ENCODE measurements at places on chromosomes 6 and 20.

DNA sequence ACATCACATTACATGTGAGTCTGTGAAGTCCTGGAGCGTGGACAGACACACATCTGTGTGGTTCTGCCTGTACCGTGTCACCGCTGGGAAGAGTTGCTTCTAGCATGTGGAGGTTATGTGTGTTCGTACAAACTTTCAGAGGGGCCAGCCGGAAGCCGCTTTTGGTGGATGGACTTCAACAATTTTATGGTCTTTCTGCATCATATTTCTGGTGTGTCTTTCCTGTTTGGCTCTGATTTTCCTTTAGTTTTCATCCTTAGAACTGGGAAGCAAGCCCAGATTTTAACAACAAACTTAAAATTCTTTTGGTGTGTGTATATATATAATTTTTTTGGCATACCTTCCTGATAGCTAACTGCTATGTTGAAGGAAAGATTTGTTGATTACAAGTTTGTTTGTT, 71.2 kb downstream of the TIAM2 start:
- no peak for DNase-seq

- no peak for DNase-seq
These were observed 56.1 kb upstream of the STMND1 start for GRCh38 chr6:17045581-17046322.

DNA sequence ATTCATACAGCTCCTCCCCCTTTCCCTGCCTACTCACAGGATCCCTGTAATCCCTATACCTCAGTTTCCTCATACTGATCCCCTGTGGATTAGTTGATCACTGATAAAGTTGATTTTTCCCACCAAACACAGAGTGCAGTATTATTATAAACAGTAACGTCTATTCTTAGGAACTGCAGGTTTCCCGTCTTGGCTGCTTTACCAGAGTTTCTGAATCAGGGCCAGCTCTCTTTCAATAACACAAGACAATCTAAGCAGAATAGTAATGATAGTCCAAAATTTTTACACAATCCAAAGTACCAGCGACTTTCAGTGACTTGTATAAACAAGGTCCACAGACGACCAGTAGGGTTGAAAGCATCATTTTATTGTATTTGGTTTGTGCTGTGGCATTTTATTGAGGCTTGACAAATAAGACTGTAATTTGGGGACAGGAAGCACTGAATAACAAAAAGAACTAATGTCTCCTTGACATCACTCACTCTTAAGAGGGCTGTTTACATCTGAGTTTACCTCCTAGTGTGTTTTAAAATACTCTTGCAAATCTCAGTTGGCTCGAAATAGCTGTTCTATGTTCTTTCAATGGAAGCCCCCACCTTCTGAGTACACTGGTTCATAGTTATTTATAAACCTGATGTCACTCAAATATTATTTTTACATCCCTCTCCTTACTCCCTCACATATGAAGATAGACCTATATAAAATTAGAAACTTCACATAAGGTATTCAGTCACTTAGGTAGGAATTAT, 6.1 kb upstream of the JARID2 start:
- DNase-seq, result no peak

DNA sequence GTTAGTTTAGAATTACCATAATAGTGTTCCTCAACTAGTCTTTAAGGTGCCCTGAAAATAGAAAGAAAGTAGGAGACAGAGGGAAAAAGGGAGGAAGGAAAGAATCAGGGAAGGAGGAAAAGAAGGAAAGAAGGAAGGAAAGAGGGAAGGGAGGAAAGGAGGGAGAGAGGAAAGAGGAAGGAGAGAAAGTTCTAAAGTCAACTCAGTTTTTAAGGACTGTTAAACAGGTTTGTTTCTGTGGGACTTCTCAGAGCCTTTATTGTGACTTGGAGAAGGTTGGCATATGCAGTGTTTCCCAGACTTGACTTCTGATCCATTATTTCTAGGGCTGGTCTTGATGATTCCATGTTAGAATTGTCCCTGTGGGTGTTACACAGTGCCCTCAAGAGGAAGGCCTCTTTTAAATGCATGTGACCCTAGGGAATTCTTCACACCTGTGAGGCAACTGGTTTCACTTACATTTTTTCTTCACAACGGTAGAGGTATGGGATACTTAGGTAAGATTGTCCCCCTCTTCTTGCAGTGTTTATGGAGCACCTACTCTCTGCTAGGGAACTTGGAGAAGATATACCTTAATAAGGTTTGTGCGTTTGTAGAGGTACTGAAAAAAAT, 132.7 kb upstream of the GMDS start:
- no peak for DNase-seq

GRCh38 chr6:3131695-3132094, 13.2 kb downstream of the BPHL start:
- DNase-seq, result no peak

DNA sequence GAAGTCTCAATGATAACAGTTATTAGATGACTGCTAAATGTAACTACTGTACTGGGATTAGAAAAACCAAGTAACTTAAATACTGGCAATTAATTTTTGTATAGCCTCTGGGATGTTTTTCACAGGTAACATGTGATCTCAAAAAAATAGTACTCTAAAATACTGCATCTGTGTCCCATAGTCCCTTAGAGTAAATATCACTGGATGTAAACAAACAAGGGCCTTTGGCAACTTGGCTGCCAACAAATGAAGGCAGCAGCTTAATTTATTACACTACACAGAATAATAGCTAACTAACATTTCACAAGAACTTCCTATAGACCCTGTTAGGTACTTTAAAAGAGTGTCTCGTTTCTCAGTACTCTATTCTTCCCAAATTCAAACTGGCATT, 14.0 kb downstream of the ARHGAP18 start:
- no peak for DNase-seq

DNA sequence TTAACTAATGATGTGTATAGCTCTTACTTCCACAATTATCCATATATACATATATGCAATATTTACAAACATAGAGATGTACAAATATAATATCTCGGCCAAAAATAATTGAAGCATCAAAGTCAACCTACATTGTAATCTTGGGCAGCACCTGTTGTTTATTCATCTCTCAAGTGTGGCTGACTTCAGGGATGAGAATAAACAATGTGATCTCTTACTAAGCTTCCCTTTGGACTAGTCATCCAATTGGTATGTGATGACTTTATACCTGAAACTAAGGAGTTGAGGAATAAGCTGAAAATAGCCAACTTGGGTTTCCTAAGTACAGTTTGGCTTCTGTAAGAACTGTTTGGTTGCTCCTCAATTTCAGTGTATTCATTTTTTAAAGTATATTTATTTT, 256.6 kb downstream of the KHDC1L start:
- no peak for DNase-seq

DNA sequence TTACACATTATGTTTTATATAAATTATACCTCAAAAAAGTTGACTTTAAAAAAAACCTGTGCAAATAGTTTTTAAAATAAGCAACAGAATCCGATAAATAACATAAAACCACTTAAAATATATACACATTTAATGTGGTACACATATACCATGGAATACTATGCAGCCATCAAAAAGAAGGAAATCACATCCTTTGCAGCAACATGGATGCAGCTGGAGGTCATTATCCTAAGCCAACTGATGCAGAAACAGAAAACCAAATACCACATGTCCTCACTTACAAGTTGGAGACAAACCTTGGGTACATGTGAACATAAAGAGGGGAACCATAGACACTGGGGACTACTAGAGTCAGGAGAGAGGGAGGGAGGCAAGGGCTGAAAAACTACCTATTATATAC, 4.0 kb upstream of the DEFB121 start:
- DNase-seq, result no peak

DNA sequence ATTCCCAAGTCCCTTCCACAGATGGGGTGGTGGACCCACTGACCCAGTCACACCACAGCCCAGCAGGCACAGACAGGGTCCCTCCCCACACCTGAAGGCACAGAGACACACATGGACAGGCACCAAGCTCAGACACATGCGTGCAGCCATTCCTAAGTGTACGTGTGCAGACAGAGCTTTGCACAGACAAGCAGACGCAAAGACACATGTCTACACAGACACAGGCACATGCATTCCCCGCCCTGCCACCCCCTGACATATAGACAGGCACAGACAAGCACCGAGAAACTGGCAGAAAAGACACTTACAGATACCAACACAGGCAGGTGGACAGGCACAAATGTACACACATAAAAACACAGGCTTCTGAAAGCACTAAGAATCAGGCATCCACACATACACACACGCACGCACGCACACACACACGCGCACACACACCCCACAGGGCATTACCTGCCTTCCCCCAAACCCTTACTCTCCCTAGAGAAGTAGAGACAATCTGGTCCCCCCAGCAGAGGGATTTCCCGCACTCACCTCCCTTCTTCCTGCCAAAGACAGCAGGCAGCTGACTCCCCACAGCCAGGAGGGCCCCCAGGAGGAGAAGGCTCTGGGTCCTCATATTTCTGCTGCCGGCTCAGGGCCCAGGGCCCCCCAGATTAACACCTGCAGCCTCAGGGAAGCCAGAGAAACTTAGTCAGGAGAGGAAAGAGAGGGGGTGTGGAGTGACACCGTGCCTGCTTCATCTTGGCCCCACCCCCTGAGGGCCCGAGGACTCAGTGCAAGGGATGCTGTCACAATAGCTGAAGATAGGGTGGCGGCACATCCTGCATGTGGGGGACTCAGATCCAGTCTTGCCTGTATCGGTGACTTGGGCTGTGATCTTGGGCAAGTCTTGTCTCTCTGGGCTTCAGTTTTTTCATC, at the start of gene WFDC5:
Gene WFDC5 (minus strand): TSS at position 710 of the 921 bp plus-strand sequence. CDS start 91 bp downstream, at position 619.
- DNase-seq, result peak; percentile 39

- DNase-seq, result no peak
These were observed 17.0 kb downstream of the CCDC167 start for GRCh38 chr6:37482606-37483251.

GRCh38 chr6:147586044-147586443, 77.6 kb downstream of the SAMD5 start:
- no peak for DNase-seq
